T-helper 22 cell (primary cell): ENCODE measurements at places on chromosomes 13 and 19.

- DNase-seq: no peak
Measured at GRCh38 chr19:19475015-19475765, 40.2 kb downstream of the TSSK6 start.

DNA sequence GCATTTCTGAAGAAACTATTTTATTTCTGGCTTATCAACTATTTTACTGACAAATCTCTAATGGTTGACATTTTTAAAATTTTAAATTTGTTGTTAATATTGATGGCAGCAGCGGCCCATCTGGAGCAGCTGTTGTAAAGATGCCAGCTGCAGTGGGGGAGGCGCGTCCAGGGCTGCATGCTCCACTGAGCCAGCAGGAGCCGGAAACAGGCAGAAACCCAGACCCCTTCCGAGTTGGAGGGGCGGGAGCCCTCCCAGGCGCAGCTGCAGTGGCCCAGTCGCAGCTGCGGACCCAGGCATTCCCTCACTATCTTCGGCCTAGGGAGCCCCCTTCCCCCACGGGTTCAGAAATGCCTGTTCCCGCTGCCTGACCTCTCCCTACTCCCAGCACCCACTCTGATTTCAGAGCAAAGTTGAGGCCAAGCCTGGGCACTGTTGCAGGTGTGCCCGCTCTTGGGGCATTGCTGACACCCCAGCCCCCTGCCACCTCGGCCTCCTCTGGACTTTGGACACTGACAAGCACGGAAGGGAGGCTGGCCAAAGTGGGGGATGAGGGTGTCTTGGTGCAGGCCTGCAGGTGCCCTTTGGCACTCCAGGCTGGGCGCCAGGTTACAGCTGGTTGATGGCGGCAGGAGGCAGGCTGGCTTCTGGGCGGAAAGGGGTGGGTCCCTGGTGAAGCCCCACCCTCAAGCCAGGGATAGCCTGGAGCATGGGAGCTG lies 69.2 kb downstream of the PIBF1 start:
- no peak for DNase-seq

DNA sequence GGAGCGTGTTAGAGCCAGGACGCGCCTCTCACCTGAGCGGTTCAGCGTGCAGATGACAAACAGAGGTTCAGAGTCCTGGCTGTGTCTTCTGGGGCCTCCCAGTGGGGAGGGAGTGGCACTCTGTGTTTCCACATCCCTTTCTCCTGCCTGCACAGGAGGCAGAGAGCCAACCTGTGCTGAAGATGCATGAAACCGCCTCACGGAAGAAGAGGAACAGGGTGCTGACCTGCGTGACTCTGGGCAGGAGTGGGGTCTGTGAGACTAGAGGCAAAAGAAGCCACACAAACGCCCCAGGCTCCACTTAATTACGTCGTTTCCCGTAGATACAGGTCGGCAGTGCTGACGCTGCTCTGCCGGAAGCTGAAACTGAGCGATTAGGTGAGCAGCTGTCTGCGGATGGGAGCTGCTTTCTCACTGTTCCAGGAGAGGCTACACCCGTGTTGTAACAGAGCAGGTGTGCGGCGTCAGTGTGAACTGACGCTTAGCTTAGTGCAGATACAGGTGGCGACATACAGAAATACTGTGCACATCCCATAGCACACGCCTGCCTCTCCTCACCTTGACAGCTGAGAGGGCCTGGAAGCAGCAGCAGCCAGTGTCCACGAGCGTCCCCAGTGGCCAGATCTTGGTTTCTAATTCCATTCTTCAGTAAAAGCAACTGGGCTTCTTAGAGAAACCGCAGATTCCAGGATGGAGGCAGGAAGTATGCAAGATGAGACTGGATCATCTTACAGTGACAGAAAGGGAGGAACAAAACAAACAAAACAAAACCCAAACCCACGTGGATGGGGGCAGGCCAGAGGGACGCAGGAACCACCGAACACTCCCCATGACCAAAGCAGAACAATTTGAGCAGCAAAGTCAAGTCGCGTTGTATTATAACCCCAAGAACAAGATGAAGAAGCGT lies 37.7 kb upstream of the MCF2L start:
- no peak for DNase-seq

DNA sequence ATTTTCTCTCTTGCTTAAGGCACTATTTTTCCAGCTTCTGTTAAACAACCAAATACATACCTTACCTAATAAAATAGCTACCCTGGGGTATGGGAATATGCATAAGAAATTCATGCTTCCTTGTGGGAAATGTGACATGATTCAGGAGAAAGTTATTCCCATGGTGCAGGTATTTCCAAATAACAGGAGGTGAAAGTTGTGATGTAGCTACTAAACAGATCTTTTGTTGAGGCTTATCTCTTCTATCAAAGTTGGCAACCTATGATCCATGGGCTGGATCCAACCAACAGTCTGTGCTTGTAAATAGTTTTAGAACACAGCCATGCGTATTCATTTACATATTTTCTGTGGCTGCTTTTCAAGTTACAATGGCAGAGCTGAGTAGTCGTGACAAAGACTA lies 177.8 kb upstream of the NBEA start:
- no peak for DNase-seq

DNA sequence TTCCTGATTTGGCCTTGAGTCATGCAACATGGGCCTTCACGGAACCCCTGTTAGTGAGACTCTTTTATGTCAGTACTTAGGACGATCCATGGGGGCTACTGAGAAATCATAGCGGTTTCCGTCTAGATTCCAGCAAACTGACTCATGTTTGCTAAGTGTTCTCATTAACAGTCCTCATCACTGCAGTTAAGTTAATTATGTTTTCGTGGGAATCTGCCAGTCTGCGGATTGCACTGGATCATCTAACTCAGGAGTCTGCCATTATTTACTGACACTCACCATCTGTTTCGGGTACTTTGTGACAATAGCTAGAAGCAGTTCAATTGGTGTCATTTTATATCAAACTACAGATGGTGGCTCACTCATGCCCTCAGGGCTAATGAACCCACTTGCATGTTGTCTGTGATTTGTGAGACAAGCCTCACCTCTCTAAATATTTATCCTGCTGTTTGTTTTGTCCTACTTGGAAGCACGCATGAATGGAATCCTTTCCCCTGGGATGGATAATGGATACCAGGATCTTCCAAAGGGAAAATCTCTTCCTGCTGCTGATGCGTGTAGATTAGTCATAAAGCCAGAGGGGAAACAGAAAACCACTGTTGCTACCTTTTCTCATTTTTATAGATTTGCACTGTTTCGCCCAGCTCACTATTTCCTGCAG lies 61.8 kb downstream of the RAB20 start:
- no peak for DNase-seq

DNA sequence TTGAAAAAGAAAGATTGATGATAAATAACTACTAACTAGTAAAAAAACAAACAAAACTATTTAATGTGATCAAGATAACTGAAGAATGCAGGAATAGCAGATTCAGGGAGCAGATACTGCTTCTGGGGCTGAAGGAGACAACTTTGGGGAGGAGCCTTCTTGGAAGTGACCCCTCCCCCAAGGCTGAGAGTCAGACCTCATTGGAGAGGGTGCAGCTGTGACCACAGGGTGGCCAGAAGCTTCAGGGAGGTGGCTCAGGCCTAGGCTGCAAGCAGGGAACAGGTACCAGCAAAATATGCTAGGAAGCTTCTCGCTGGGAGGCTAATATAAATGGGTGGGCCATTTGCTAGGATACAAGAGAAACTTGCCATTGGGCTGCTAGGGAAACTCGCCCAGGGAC lies 149.9 kb downstream of the MYO16 start:
- DNase-seq: no peak

DNA sequence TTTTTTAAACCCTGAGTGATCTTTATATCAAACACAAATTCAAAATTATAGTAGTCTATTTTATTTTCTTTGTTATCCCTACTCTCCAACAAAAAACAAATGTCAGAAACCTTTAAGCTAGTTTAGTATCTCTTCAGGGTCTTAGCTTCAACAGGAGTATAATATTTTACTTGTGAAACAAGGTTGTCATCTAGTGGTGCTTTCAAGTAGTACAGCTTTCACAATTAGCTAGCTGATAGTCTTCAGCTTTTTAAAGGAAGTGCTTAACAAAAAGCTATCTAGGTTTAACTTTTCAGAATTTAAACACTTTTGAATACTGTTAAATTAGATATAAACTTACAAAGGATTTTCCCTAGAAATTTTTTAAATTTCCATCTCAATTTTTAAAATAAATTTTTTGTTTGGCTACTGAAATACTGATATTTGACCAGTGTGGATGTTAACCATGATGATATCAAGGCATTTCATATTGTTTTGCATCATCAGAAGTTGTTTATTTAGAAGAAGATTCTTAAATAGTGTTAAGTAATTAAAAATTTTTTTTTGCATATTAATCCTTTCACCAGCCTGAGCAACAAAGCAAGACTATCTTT lies 34.2 kb downstream of the TDRD3 start:
- DNase-seq: no peak

DNA sequence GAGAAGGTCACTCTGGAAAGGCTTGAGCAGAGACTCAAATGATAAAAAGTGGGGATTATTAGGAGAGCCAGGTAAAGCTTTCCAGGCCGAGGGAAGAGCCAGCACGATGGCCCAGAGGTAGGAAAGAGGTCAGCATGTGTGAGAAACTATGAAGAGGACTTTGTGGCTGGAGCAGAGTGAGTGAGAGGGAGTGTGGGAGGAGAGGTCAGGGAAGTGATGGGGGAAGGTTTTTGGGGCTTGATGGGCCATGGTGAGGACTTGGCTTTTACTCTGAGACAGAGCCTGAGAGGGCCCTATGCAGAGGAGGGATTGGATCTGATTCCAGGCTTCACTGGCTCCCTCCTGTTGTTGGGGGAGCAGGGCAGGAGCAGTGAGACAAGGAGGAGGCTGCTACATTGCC lies 5.3 kb downstream of the CATSPERG start:
- DNase-seq: no peak

DNA sequence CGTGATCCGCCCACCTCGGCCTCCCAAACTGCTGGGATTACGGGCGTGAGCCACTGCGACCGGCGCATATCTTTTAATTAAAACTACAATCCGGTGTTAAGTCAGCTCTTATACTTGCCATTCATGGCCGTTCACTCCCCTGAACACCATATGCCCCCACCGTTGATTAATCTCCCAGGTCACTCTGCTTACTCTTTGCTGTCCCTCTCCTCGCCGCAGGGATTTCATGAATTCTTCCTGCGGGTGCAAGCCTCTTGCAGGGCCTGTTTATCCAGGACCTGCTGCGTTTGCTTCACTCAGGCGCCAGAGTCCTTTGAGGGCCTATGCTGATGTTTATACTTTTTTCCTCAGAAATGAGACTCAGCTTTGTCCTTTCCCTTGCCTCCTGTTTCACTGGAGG lies 996 bp downstream of the ERVV-2 start:
- DNase-seq: no peak

DNA sequence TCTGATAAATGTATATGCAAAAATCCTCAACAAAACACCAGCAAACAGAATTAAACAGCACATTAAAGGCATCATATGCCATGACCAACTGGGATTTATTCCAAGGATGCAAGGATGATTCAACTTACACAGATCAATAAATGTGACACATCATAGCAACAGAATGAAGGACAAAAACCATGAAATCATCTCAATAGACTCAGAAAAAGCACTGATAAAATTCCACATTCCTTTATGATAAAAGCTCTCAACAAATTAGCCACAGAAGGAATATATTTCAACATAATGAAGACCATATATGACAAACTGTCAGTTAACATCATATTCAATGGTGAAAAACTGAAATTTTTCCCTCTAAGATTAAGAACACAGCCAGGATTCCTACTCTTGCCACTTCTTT lies 691.6 kb downstream of the DIAPH3 start:
- DNase-seq: no peak
